NCI-H460 (cell line): ENCODE measurements at places on chromosomes 6 and 20. TPM values are rescaled to one million over a fixed set of nuclear protein-coding genes. Genes with fewer than 3 reads are reported as not detected.

DLL1 gene
- total RNA-seq = 0.14 and 0.17 TPM in 2 replicates

DNA sequence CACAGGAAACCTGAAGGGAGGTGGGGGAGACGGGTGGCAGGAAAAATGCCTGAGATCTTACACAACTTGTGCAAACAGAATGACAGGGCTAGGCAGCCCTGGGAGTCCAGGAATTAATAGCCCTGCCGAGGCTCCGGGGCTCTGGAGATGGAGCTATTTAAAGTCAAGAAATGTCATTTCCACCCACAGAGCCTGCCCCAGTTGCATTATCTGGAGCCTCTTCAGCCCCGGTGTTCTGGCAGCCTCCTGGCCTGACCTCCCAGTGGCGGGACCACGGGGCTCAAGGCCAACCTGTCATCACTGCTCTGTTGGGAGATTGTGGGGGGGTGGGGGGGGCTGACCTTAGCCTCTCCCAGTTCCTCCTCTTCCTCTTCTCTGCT lies 28.5 kb upstream of the SCUBE3 start:
- DNase-seq = no peak

TRIM15 gene
- 0.12 TPM in 1 of 2 replicates, not detected in the other for total RNA-seq

DNA sequence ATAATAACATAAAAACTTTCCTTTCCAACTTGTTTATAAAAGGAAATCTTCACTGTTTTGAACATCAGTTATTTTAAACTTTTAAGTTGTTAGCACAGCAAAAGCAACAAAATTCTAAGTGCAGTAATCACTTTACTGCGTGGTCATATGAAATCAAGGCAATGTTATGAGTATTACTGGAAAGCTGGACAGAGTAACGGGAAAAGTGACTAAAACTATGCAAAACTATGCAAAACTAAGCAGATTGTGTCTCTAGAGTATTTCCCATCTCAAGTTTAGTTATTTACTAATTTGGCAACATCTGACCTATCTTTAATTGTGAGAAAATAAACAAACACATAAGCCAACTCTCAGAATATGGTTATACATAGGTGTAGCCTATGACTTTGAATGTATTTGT lies 10.9 kb upstream of the ANKEF1 start:
- no peak for DNase-seq

FAM83C gene
- not detected in 2 replicates for total RNA-seq
